ENCODE measurements at places on chromosomes 4 and X.

DNA sequence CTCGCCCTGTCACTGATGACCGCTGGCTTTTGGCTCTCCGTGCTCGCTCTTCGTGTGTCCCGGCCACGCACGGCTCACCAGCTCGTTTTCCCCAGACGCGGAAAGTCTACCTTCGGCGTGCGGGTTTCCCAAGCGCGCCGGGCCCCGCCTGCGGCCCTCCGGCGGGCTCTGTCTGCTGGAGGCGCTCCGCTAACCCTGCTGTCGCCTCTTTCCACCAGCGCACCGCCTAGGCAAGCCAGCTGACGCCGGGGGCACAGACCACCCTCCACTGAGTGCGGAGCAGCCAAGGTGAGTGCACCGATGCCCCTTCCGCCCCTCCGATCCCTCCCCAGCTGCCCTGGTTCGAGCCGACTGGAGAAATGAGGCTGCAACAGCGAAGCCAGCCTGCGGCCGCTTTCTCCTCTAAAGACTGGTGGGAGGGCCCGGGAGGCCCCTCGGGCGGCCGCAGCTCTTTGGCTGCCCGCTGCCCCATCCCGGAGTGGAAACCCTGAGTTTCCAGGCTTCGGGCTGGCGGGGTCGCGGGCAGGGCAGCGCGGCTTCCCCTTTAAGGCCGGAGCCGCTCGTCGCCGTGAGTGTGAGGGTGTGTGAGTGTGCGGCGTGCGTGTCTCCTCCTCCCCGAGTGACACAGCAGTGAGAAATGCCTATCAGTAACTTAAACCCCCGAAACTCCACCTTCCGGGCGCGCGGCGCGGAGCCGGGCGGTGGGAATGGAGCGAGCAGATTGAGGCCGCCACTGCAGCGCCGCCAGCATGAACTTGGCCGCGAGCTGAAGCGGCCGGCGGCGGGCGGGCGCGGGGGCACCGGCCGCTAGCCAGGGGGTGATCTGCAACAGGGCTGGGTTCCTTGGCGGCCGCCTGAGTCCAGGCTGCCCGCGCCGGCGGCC is at the start of gene MAMLD1:
MAMLD1 (plus strand) TSS at position 719 of the 883 bp plus-strand sequence. CDS start 82,200 bp downstream, outside the sequence.
- peak; percentile 24 for DNase-seq

GRCh38 chr4:184807797-184808712 is 17.7 kb downstream of the ACSL1 start:
- no peak for DNase-seq

DNA sequence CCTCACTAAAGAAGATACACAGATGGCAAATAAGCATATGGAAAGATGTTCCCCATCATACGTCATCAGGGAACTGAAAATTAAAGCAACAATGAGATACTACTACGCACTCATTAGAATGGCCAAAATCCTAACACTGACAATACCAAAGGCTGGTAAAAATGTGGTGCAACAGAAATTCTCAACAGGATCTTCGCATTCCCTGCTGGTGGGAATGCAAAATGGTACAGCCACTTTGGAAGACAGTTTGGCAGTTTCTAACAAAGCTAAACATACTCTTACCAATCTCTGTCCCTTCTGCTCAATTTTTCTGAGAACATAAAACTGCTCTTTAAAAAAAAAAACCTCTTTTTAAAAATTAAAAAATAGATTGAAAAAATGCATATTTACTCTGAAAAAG is 300.2 kb downstream of the FBXW7 start:
- DNase-seq, result no peak

DNA sequence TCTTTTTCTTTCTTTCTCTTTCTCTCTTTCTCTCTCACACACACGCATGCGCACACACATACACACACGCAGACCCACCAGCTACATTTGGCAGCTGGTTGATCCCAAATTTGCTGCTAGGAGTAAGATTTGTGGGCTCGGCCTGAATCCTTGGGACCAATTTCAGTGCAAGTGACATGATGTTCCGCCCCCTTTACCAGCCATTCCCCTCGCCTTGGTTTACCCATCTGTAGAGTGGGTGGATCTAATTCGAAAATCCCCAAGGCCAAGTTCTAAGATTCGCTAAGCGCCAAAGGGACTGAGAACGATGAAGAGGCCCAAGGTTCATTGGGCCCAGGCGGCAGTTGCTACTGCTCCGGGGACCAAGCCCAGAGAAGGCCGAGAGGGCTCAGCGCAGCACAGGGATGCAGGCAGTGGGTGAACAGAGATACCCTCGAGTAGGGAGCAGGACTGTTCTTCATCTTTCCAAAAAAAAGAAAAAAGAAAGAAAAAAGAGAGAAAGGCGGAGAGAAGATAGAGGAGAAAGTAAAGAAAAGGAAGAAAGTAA is 5.8 kb downstream of the NKX3-2 start:
- DNase-seq, result no peak

DNA sequence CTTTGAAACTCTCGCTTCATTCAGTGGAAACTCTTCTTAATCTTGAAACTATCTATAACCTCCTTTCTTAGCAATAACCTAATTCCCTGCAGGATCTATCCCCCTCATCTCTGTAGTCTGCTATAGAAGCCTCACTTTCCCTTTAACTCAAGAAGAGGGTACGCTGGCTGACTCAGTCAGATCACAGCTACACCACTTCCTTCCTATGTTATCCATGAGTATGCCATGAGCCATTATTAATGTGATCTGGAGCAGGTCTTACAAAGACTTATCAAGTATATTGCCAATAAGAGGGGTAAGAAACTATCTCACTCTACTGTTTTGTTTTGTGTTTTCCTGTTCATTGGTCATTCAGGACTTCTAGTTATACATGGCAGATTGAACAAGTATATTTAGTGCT is 165.3 kb downstream of the PJA1 start:
- no peak for DNase-seq
